DMS79 (cell line): ENCODE measurements at places on chromosomes 12 and 14.
A peak's percentile ranks its signal among the peaks of the same experiment; 100 is the strongest.

DNA sequence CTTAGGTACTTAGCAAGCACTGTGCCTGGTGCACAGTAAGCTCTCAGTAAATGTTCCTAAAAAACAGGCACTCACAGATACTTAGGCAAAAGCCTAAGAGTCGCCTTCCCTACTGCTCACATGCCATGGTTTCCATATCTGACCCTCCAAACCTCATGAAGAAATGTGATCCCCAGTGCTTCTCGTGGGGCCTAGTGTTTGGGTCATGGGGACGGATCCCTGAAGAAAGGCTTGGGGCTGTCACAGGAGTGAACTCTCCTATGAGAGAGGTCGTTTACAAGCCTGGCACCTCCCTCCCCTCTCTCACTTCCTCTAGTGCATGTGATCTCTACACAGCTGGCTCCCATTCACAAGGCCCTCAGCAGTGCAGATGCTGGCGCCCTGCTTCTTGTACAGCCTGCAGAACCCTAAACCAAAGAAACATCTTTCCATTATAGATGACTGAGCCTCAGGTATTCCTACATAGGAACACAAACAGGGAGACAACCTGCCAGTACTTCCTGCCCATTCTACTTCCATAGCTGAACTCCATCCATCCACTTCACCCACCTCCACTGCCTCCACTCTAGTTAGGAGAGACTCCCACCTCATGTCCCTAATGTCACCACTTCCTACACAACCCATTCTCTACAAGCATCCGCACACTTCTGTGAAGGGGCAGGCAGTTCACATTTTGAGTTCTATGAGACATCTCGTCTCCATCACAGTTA, 2.9 kb downstream of the SLC15A4 start:
- DNase-seq = no peak

GRCh38 chr12:63294327-63294632, 143.3 kb upstream of the AVPR1A start:
- no peak for DNase-seq

GRCh38 chr12:92530706-92531105, 172.1 kb upstream of the PLEKHG7 start:
- no peak for DNase-seq

- DNase-seq = no peak
These were observed 161.6 kb downstream of the KCNC2 start for GRCh38 chr12:75047885-75048525.

DNA sequence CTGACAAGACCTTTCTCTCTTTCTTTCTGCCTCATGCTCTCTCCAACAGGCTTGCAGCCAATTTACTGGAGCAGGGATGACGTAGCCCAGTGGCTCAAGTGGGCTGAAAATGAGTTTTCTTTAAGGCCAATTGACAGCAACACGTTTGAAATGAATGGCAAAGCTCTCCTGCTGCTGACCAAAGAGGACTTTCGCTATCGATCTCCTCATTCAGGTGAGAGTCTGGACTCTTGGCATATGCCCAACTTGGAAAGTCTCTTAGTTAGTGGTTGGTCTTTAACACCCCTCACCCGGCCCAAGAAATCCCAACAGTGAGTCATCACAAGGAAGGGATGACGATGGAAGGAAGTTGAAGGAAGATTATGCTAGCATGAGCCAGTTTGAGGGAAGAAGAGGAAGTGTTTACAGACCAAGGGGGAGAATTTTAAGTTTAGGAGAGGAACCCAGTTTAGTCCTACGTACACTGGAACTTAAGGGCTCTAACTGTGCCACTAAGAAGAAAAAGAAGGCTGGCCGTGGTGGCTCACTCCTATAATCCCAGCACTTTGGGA, 189.7 kb downstream of the ETV6 start:
- peak; percentile 96 for DNase-seq

- no peak for DNase-seq
These were observed 190.4 kb upstream of the FAR2 start for GRCh38 chr12:28958553-28959195.

- no peak for DNase-seq
These were observed 75.8 kb downstream of the KCNK10 start for GRCh38 chr14:88247228-88247627.

GRCh38 chr12:116916122-116916521, 5.4 kb downstream of the FBXW8 start:
- no peak for DNase-seq

DNA sequence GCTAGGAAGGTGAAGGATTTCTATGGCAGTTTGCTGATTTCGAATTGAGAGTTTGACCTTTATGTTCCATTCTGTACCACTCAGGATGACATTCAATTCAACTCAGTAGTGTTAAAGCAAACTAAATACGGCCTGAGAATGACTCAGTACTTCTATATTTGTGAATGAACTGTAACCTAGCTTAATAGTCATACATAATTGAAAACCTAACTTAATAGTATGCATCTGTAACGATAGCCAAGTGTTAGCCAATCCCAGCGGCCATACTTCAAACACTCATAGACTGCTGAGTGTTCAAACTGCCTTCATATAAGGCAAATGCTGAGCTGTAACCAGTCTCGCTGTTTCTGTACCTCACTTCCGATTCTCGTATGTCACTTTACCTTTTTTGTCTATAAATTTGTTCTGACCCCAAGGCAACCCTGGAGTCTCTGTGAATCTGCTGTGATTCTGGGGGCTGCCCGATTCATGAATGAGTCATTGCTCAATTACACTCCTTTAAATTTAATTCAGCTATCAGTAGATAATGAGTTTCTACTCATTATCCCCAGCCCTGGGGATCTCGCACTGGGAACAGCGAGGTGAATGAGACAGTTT, 98.5 kb upstream of the SLC24A4 start:
- no peak for DNase-seq

GRCh38 chr14:101828046-101828445, 66.5 kb downstream of the PPP2R5C start:
- peak; percentile 15 for DNase-seq

- DNase-seq = no peak
These were observed 583.2 kb downstream of the ALG10 start for GRCh38 chr12:34605510-34605887.

GRCh38 chr12:124512667-124513296, 54.6 kb downstream of the NCOR2 start:
- DNase-seq = peak; percentile 66

DNA sequence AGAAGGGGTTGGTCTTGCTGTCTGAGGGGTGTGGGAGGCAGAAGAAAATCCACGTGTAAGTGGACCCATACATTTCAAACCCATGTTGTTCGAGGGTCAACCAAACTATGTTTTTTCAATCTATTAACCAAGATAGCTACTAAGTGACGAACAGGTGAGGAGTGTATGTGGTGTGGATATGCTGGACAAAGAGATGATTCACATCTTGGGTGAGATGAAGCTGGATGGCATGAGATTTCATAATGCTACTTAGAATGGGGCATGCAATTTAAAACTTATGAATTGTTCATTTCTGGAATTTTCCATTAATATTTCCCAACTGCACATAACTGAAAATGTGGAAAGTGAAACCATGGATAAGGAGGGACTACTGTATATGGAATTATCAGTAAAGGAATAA, 17.9 kb upstream of the KTN1 start:
- no peak for DNase-seq

- no peak for DNase-seq
These were observed 499.7 kb downstream of the EGLN3 start for GRCh38 chr14:33451211-33451610.

DNA sequence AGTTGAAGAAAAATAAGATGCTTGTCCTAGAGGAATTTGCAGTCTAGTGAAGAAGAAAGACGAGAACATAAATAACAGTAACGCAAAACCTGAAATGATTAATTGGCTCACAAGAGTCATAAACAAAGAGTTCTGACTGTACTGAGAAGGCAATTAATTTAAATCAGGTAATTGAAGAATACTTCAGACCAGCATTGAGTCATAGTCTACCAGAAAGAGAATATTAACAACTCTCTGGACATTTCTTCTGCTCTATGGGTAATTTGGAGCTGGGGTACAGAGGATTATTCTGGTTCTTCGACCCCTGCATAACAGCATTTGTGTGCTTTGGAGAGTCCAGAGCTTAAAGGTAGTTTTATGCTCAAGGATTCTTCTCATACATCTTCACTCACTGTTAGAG, 390.3 kb upstream of the DCN start:
- DNase-seq = no peak

DNA sequence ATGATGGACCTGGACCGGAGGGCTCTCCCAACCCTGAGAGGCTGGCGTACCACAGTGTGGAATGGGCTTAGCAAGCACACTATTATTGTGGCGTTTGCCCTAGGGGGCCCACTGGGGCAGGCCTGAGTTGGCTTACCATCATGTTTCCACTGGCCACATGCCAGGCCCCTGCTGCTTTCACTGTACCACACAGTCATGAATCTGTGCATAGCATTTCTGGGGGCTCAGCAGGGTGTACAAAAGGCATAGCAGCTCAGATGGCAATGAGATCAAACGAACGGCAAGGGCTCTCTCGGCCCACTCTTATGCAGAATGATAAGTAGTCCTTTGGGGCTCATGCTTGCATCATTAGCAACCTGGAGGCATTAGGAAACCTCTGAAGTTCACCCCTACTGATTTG, 137.0 kb upstream of the HIF1A start:
- DNase-seq = peak; percentile 96

DNA sequence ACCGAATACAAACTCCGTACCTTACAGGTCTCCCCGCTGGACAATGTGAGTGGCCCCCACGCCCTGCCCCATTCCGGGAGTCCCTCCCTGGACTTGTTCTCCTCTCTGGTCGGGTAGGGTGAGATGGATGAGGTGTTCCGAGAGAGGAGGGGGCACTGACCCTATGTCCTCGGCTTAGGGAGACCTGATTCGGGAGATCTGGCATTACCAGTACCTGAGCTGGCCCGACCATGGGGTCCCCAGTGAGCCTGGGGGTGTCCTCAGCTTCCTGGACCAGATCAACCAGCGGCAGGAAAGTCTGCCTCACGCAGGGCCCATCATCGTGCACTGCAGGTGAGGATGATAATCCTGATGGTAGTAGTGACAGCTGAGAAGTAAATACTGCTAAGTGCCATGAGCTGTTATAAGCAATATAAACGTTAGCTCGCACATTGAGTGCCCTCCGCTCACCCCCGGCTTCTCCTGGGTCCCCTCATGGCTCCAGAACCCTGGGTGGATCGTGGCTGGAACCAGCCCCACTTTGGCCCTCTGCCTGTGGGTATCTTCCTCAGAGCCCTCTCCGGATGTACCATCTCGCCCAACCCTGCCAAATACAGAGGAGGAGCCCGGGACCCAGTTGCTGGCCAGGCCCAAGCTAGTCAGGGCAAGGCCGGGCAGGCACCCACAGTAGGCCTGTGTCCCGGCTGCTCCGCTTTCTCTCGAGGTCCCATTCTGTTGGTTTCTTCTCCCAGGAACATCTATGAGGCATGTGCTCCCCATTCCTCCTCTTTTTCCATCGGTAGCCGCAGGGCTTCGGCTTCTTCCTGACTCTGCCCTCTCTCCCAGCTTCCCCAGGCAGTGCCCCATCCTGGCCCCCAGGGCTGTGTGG, 6.8 kb downstream of the PTPN6 start:
- DNase-seq = no peak

DNA sequence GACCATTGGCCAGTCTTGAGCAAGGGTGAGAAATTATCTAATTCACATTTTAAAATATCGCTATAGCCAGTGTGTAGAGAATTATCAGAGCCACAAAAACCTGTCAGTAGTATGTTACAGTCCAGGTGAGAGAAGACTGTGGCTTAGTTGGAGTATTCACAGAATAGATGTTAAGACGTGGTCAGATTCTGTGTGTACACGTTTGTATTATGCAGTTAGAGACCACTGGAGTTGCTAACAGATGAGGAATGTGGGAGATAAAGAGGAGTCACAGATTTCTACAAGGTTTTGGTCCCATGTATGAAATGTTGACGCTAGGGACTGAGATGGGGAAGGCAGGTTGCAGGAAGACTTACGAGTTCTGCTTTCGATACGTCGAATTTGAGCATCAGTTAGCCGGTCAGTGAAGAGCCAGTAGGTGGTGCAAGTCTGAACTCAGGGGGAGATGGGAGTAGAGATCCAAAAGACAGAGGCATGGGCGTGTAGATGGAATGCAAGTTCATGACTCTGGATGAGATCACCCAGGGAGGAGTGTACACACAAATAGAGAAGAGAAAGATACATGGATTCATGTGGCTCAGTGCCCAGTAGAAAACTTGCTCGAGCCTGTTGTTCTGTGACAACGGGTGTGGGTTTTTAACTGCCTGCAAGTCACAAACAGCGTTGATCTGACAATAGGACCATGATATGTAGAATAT, 114.8 kb upstream of the FLRT2 start:
- DNase-seq = no peak

DNA sequence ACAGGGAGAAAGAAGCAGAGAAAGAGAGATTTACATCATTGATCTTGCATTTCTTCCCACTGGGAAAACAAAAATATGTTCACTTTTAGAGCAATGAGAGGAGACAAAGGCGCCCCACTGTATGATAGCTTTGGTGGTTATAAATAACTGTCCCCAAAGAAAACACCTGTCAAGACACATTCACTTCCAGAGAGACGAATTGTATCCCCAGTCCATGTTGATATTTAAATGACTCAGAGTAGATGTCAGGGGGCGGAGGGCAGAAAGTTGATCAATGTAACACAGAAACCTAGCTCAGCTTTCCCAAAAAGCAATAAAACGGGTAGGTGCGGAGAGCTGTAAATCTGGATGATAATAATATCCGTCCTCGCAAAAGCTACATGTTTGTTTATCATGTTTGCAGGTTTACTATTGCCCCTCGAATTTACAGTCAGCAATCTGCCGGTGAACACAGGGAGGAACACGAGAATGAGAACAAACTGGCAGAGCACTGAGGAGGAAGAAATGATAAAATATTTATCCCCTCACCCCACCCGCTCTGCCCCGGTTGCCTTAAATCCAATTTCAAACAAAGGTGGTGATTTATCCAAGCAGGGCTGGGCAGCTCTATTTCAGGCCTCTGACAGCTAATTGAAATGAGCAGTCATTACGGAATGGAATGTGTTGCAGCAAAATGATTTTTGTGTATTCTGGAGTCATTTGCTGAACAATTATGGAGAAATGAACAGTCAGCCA, 84.4 kb downstream of the CMKLR1 start:
- DNase-seq = no peak

GRCh38 chr12:8784290-8784888, 38.0 kb upstream of the A2ML1 start:
- DNase-seq = no peak

DNA sequence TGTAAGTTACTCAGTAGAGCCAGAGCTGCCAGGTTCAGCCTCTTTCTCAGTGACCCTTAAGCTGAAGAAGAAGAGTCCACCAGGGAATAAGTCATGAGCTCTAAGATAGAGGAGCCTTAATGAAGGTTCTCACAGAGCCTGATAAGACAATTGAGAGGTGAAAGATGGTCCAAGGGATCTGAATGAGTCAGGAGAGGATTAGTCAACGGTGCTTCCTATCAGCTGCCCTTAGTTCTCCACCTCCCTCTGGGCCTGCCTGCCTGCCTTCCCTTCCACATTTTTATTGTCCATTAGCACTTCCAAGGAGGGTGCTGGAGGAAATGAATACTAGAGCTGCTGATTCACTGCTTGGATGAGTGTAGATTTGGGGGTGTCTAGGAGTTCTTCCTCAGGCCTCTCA, 161.7 kb upstream of the RMST start:
- DNase-seq = no peak

- no peak for DNase-seq
These were observed 22.3 kb upstream of the P2RX7 start for GRCh38 chr12:121110211-121110940.

GRCh38 chr12:76864791-76865400, 13.9 kb downstream of the CSRP2 start:
- no peak for DNase-seq
